GM20000 (cell line): ENCODE measurements at places on chromosomes 7 and 10.

- peak; percentile 17 for DNase-seq
Observed at GRCh38 chr7:135976312-135977006, 700 bp downstream of the MTPN start.

GRCh38 chr10:36092116-36092515, 450.0 kb upstream of the FZD8 start:
- no peak for DNase-seq

DNA sequence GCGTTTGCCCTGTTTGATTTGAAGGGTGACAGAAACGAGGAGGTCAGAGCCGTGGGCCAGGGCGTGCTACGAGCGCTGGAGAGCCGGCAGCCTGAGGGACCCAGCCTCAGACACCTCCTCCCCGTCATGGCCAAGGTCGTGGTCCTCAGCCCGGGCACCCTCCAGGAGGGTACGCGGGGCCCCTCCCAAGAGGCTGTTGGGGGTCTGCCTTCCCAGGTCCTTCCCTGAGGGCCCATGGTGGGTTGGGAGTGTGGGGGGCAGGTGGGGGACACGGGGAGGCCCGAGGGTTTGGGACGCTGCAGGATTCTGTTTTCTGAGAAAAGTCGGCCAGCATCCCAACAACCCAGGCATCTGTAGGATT, 7.8 kb downstream of the AP5Z1 start:
- no peak for DNase-seq

DNA sequence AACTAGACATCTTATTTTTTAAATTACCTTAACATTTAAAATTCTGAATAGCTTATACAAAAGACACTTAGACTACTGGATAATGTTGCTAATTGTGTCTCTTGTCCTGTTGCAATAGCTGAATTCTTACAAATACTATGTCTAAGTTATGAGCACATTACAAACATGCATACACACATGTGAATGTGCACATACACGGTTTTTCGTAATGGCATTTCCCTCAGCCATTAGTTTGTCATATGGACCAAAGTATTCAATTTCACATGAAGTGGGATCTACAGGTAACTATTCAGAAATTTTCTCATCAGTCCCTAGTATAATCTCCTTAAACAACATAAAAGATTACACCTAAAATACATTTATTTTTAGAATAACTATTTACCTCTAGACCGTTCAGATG, 178.6 kb upstream of the BET1 start:
- DNase-seq: no peak

DNA sequence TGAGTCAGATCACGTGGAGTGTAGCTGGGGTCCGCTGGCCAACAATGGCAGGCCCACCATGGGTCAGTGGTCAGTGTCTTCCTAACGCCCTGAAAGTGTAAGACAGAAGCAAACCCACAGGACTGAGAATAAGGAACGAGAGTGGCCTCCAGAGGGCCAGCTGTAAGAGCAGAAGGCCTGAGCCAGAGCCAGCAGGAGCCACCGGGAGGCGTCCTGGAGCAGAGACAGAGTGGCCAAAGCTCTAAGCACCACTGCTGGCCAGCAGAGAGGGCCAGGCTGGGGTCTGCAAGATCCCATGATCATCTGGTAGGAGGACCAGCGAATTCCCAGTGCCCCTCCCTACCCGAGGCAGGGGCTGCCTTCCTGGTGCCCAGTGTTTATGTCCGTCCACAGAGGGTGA, 9.2 kb downstream of the CCDC201 start:
- no peak for DNase-seq

DNA sequence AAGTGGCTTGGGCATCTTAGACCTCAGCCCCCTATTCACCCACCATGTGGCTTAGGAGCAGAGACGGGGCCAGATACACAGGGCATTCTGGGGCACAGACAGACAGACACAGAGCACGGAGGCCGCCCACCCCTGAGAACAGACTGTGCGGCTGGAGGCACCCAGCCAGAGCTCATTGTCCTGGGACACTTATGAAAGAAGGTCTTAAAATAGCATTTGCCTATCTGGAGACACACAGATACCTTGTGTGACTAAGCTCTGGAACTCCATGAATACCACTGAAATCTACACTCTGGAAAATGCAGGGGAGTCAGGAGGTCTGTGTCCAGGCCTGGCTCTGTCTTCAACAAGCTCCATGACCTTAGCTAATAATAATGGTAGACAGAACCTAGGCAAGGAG, 41.4 kb upstream of the ADO start:
- DNase-seq: no peak

- no peak for DNase-seq
Observed at GRCh38 chr10:397321-398068, 262.2 kb downstream of the ZMYND11 start.

- no peak for DNase-seq
Observed at GRCh38 chr7:55774327-55775050, 88.1 kb downstream of the SEPTIN14 start.

- DNase-seq: no peak
Observed at GRCh38 chr7:114789161-114789560, 132.7 kb upstream of the MDFIC start.

GRCh38 chr7:121278120-121279021, 50.4 kb upstream of the WNT16 start:
- DNase-seq: peak; percentile 79

DNA sequence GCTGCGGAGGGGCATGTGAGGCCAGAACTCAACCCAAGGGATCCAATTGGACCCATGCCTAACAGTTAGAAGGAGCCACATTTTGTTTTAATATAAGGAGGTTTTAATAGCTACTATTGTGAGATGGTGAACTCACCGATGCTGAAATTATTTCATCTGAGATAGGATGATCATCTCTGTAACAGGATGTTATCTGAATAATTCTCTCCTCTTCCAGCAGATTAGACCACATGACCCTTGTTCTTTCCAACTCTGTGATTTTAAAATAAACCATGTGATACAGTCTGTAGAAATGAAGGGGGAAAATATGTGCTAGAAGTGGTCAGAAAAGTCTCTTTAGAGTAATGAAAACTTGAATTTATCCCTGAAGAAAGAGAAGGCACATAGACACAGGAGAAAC, 385.8 kb downstream of the LRMDA start:
- DNase-seq: no peak

DNA sequence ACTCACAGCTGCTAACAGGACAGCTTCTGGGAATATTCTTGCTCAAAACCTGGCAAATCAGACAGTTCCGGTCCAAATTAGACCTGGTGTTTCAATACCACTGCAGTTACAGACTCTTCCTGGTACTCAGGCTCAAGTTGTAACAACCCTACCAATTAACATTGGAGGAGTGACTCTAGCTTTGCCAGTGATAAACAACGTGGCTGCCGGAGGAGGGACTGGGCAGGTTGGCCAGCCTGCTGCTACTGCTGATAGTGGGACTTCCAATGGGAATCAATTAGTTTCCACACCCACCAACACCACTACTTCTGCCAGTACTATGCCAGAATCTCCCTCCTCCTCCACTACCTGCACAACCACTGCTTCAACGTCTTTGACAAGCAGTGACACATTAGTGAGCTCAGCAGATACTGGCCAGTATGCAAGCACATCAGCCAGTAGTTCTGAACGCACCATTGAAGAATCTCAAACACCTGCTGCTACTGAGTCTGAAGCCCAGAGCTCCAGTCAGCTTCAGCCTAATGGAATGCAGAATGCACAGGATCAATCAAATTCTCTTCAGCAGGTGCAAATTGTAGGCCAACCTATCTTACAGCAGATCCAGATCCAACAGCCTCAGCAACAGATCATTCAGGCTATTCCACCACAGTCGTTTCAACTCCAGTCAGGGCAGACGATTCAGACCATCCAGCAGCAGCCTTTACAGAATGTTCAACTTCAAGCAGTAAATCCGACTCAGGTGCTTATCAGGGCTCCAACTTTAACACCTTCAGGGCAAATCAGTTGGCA, 2.1 kb downstream of the SP4 start:
- DNase-seq: no peak

DNA sequence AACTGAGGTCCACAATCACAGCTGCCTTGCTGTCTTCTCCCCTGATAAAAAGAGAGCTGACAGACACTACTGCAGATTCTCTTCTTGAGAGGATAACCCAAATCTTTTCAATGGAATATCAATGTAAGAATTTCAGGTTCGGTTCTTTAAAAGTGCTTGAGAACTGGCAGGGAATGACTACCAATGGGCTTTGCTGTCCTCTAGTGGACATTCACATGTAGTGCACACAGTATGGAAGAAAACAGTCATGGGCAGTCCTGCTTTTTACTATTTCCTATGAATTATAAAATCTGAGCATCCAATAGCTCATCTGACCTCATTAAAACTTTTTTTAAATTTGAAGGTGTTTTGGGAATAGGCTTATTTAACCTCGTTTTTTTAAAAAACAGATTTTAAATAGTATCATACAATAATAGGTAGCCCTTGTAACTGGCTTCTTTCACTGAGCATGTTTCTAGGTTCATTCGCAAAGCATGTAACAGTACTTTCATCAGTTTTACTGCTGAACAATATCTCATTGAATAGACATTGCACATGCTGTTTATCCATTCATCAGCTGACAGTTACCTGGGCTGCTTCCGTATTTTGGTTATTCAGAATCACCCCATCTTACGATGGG, 18.3 kb downstream of the FZD9 start:
- DNase-seq: peak; percentile 57

DNA sequence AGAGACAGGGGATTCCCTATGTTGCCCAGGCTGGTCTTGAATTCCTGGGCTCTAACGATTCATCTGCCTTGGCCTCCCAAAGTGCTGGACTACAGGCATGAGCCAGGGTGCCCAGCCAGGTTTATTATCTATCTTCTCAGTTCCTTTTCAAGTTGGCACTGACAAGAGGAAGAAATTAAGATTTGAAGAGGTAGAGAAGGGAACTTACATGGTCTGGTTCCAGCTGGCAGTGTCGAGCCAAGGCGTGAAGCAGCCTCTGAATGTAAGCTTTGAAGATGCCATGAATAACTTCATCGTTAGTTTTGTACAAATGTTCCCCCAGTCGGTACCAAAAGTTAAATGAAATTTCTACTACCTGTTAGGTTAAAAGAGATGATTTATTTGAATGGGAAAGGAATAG, 57.7 kb downstream of the TNPO3 start:
- DNase-seq: no peak

DNA sequence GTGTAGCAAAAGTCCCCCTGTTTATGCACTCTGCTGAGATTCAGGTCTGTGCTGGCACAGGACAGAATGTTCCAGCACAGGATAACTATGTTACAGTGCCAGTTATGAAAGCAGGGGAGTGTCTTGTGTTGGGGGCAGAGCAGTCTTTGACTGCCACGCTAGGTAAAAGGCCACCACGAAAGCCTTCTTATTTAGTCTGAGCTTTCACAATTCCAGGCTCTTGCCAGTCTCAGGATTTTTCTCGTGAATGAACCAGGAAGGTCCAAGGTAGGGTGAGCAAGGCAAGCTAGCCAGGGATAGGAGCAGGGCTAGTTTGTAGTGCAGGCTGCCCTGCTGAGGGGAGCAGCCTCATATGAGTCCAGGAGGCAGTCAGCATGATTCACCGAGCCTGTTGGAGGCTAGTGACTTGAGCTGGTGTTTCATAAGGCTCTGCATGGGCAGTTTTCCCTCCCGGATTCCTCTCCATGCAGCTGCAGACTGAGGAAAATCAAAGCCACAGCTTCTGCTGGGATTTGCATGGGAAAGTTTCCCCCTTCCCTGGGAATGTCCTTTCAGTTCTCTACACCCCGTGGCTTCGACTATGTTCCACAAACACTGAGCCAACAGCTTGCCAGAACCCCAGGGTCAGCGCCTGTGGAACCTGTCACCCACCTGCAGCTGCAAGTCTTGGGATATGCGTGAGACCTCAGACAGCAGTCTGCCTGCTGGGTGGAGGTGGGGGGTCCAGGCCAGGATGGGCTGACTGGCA, 112.3 kb downstream of the JCAD start:
- DNase-seq: no peak

DNA sequence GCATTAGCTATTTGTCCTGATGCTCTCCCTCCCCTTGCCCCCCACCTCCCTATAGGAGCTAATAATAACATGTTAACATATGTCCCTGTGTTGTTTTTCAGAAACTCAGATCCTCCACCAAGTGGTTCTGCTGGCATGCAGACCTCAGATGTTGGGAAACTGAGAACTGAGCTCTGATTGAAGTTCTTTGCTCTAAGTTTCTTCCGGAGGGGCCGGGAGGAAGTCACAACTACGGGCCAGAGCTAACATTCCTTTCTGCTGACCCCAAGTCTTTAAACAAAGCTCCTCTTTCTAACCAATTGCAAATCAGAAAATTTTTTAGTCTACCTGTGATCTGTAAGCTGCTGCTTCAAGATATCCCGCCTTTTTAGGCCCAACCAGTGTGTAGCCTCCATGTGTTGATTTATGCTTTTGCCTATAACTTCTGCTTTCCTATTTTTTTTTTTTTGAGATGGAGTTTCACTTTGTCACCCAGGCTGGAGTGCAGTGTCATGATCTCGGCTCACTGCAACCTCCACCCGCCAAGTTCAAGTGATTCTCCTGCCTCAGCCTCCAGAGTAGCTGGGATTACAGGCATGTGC, 66.6 kb downstream of the LYZL1 start:
- DNase-seq: no peak

DNA sequence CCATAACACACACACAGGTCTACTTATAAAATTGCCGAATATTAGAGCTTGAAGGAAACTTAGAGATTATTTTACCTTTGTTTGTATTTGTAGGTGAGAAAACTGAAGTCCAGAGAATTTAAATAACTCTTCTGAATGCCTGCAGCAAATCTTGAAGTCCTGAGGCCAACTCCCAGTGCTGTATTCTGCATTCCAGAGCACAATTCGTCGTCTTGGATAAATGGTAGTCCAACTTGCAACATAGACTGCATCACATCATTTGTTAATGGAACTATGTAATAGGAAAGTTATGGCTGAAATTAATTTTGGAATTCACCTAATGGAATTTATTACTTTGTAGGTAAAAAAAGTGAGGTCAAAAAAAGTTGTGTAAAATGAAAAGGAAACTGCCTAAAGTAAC, 37.3 kb upstream of the SEMA3D start:
- DNase-seq: no peak

GRCh38 chr7:80488406-80488805, 23.5 kb downstream of the GNAT3 start:
- DNase-seq: no peak

- no peak for DNase-seq
Observed at GRCh38 chr10:109838592-109839244, 84.6 kb downstream of the XPNPEP1 start.

- DNase-seq: no peak
Observed at GRCh38 chr7:107467972-107468371, 1.9 kb upstream of the GPR22 start.

GRCh38 chr10:95533590-95533989, 27.6 kb downstream of the SORBS1 start:
- DNase-seq: no peak
